ENCODE measurements at places on chromosomes 5 and 9.

DNA sequence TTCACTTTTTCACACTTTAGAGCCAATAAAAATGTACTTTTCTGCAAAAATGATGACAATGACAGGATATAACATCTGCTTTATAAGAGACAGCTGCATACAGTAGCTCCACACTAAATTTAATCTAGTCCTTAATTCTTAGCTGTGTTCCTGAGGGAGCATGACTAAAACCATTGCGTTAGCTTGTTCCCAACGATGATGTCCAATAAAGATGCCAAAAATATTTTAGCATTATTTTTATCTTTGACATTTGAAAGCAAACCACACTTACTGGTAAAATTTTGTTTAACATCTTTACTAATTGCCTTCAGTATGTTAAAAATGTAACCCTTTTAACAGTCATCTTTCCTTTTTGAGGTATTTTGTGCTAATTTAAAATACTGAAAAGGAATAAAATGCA is 382.7 kb downstream of the CHSY3 start:
- no peak overlapping the region for H3K4me3 ChIP-seq
- H3K36me3 ChIP-seq, result no peaks in the 10 kb centered on the region
- H3K27me3 ChIP-seq, result no peaks in the 10 kb centered on the region
- H3K4me1 ChIP-seq, result no peaks in the 10 kb centered on the region

GRCh38 chr9:108049671-108050494 is 560.3 kb upstream of the KLF4 start:
- H3K27me3 ChIP-seq, result no peaks in the 10 kb centered on the region
- H3K36me3 ChIP-seq, result no peaks in the 10 kb centered on the region
- DNase-seq, result no peak
- H3K27ac ChIP-seq, result no peak overlapping the region

- H3K27me3 ChIP-seq, result no peaks in the 10 kb centered on the region
- H3K27ac ChIP-seq, result no peak overlapping the region
- H3K4me1 ChIP-seq, result no peaks in the 10 kb centered on the region
These were observed 255.6 kb downstream of the NR3C1 start for GRCh38 chr5:143147902-143148301.

DNA sequence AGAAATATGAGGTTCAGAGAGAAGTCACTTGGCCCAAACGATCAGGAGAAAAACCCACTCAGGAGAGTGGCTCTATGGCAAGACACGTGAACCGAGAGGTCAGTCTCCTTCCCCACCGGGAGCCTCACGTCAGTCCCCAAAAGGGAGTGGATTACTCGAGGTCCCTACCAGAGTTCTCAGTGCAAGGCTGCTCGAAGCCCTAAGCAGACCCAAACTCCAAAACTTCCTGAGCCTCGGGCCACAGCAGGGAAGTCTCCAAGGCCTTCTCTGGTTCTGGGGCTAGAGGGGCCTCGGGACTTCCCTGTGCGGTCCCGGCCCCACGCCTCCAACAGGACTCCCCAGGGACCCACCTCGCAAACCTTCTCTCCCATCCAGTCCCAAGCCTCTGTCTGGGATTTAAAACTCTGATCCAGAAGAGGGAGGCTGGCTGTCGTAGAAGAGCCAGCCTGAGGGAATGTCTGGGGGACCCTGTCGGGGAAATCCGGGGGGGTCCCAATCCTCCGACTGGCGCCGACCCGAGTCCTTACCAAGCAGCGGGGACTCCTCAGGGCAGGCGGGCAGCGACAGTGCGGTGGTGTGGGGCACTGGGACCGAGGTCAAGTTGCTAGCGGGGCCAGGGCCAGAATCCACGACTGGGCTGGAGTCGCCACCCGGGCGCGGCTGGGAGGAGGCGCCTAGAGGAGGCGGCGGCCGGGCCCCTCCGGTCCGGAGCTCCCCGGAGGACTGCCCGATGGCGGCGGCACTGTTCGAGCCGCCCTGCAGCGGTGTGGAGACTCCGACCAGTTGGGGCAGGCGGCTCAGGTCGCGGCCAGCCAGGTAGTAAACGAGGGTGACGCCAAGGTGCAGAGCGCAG is 679 bp downstream of the B4GALT1 start:
- H3K27me3 ChIP-seq, result no peaks in the 10 kb centered on the region
- H3K27ac ChIP-seq, result peak overlapping the region; percentile 99
- peak overlapping the region; percentile 94 for H3K4me3 ChIP-seq
- DNase-seq, result peak; percentile 59
- no peaks in the 10 kb centered on the region for H3K36me3 ChIP-seq
- H3K4me1 ChIP-seq, result peaks cover 59% of the 10 kb centered on the region

- no peaks in the 10 kb centered on the region for H3K27me3 ChIP-seq
- H3K36me3 ChIP-seq, result no peaks in the 10 kb centered on the region
- no peak overlapping the region for H3K4me3 ChIP-seq
- no peak overlapping the region for H3K27ac ChIP-seq
- DNase-seq, result no peak
These were observed 73.7 kb downstream of the TENT4A start for GRCh38 chr5:6786786-6787495.

GRCh38 chr9:124105266-124105665 is 93.7 kb downstream of the LHX2 start:
- H3K4me3 ChIP-seq, result no peak overlapping the region
- H3K4me1 ChIP-seq, result no peaks in the 10 kb centered on the region
- no peaks in the 10 kb centered on the region for H3K27me3 ChIP-seq
- no peak overlapping the region for H3K27ac ChIP-seq

DNA sequence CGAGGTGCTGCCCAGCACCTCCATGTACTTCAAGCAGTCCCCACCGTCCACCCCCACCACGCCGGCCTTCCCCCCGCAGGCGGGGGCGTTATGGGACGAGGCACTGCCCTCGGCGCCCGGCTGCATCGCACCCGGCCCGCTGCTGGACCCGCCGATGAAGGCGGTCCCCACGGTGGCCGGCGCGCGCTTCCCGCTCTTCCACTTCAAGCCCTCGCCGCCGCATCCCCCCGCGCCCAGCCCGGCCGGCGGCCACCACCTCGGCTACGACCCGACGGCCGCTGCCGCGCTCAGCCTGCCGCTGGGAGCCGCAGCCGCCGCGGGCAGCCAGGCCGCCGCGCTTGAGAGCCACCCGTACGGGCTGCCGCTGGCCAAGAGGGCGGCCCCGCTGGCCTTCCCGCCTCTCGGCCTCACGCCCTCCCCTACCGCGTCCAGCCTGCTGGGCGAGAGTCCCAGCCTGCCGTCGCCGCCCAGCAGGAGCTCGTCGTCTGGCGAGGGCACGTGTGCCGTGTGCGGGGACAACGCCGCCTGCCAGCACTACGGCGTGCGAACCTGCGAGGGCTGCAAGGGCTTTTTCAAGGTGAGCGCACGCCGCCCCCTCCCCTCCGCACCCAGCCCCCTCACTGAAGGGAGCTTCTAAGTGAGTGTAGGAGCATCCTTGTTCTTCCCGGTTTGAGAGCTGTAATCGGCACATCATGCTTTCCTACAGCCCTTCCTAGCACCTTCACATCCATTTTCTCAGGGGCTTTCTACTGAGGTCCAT is 6.9 kb downstream of the NR4A3 start:
- H3K4me3 ChIP-seq, result no peak overlapping the region
- H3K36me3 ChIP-seq, result no peaks in the 10 kb centered on the region
- H3K27ac ChIP-seq, result no peak overlapping the region
- DNase-seq, result peak; percentile 14
- H3K27me3 ChIP-seq, result no peaks in the 10 kb centered on the region
- peaks cover 12% of the 10 kb centered on the region for H3K4me1 ChIP-seq

DNA sequence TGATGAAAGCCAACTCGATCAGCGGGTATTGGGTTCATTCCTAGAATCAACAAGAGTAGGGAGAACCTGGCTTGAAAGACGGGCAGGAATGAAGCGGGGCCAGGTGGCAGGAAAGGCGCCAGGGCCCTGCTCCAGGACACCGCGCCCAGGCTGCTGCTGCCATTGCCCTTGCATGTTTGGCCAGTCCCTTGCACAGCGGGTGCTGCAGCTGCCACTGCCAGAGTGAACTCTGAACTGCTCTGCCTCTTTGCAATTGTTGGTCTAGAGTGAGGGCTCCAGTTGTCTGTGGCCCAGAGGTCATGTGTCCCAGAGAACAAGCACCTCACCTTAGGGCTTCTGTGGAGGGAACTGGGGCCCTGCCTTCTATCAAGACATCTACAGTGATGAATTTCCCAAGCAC is 24.0 kb upstream of the CARTPT start:
- no peak for DNase-seq
- peaks cover 15% of the 10 kb centered on the region for H3K4me1 ChIP-seq
- H3K4me3 ChIP-seq, result no peak overlapping the region
- no peaks in the 10 kb centered on the region for H3K27me3 ChIP-seq
